Suppressor macrophage treated with lipopolysaccharide for 1 hour (primary cell): ENCODE measurements at places on chromosomes 7 and 10.

- DNase-seq = no peak
These were observed 19.3 kb upstream of the SRRM3 start for GRCh38 chr7:76182225-76182960.

DNA sequence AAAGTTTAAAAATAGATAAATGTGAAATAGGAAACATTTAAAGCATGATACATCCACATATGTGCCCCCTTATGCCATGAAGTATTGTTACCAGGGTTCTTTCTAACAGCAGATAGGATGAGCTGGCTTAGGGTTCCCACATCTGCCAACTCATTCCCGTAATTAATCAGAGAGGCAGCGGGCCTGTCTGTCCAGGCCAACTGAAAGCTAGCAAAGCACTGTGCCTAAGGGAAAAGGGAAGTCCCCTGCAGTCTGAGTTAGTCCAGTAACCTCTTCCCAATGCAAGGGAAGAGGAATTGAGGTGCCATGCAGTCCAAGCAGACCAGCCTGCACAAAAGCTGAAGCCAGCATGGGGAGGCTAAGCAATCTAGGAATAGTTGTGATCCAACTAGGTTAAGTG is 18.3 kb upstream of the ZC3HAV1L start:
- peak; percentile 53 for DNase-seq

- no peak for DNase-seq
These were observed 129.8 kb upstream of the JCAD start for GRCh38 chr10:30189238-30189580.

DNA sequence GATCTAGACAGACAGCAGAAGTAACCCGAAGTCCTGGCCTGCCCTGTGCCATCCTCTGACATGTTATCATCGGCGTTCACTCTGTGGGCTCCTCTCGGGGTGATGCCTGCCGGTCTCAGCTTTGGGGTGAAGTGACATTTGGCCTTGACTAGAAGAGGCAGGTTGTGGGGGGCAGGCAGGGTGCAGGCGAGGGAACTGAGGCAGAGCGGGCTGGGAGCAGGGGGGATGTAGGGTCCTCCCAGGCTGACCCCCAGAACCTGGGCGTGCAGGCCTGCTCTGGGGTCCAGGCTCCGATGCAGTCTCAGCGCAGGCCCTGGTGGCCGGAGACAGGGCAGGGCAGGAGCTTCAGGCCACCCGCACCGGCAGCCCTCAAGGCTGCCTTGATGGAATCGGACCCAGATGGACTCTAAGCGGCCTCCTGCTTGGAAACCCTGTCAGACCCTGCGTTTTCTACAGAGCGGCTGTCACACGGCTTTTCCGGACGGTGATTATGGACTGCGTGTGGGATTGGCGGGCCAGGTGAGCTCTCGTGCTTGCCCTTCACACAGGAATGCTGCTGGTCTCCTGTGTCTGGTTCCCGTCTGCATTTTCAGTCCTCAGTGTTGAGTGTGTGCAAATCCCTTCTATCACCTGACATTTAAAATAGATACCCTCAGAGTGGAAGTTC is 842 bp upstream of the JAKMIP3 start:
- no peak for DNase-seq

DNA sequence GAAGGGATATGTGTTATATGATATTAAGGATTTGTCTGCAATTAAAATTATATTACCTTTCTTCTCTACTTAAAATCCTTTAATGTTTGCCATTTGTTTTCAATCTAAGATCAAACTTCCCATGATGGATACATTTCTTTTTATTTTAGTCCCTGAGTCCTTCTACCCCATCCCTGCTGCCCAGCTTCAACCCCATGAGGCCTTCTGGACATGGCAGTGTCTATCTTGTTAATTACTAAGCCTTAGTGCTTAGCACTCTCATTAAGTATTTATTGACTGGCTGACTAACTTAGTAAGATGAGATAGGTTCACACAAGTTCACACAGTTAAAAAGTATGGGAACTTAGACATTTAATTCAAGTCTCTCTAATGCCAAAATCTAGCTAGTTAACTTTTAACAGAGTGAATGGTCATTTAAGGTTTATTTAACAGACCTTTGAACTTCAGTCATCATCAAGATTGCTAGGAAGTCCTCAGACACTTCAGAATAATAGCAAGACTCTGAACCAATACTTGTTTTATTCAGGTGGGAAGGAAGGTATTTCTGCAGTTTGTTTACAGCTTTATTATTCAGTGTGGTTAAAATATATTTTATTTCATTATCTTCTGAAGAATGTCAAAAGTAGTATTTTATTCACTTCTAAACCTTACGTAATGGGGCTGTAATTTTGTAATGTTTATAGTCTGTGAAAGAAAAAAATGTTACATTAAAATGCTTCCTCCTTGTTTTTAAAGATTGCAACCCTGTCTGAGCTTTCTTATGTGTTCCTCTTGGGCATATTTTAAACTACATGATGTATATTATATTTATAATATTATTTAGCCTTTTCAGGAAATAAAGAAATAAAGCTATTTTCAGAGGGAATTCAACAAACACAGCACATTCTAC is 848.9 kb downstream of the REEP3 start:
- no peak for DNase-seq

GRCh38 chr7:149845257-149845980 is 7.2 kb downstream of the ZNF862 start:
- peak; percentile 9 for DNase-seq

DNA sequence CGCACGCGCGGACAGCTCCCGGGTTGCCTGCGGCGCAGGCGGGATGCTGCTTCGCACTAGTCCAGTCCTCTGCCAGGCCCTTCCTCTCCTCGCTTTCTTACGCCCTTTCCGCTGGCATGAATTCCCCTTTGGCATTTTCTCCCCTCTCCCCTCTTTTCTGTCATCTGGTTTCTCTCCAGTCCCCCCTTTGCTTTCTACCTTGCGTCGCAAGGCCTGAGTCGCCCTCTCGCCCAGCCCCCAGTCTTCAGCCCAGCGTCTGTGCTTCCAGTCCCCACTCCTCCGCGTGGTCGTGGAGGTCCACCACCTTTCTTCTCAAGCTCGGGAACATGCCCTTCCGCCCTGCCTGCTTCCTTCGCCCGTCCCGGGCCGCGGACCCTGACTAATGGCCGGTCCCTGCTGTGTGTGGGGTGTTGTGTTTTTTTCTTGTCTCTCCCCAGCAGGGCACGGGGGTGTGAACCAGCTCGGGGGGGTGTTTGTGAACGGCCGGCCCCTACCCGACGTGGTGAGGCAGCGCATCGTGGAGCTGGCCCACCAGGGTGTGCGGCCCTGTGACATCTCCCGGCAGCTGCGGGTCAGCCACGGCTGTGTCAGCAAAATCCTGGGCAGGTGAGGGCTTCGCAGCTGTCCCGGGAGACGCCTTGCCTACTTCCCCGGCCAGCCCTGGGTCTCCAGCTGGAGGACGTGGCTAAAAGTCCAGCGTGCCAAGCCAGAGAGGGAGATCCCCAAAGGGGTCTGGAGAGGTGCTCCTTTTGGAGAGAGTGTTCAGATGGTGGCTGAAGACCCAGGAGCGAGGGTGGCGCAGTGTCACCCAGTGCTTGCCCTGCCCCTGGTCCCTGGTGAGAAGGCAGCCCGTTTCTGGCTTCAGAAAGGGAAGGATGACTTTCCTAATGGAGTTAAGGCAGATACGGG is 4.2 kb downstream of the PAX2 start:
- no peak for DNase-seq

DNA sequence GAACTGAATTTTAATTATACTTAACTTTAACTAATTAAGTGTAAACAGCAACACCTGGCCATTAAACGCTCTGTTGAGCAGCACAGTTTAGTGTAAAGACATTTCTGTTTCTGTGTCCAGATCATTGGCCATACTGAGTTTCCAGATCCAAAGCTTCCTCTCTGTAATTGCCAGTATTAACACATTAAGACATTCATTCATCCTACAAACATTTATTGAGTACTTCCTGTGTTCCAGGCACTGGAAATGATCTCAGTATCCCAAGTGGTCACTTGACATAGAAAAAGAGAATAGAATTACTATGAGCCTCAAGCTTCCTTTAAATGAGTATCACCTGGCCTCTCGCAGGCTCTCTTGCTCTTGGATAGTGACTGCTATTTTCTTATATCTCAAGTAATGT is 618.1 kb downstream of the SORCS3 start:
- DNase-seq = no peak

- DNase-seq = no peak
These were observed 200.7 kb upstream of the NPSR1 start for GRCh38 chr7:34457329-34457728.

GRCh38 chr7:127383123-127383835 is 9.2 kb downstream of the ZNF800 start:
- peak; percentile 42 for DNase-seq

DNA sequence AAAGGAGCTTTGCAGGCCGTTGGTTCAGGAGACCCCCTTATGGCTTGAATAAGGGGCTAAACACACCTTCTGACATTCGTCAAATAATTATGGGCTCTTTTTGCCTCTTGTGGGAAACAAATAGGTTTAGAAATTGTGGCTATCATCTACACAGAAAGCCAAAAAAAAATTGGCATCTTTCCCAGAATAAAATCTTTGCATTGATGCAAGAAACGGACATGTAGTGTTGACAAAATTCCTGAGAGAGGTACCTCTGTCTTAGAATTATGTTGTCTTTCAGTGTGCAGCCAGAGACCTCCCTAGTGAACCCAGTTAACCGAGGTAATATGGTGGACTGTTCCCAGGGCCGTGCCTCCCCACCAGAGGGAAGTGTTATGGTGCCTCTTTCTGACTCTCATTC is 283.9 kb downstream of the SDHAF3 start:
- no peak for DNase-seq

DNA sequence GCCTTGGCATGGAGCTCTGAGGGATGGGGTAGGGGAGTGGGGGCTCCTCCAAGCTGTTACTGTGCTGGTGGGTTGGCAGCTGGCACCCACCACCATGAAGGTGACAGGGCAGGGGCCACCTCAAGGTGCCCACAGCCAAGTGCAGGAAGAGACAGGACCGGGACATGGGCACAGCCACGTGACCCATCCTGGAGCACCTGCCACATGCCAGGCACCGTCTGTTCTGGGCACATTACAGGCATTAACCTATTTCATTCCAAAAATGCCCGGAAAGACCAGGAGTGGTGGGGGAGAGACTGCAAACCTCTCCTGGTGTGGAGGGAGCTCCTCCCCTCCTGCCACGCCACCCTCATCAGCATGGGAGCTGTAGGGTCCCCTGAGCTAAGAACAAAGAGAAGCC is 56.7 kb downstream of the CAMK2B start:
- no peak for DNase-seq

- DNase-seq = no peak
These were observed 966.4 kb downstream of the GRM8 start for GRCh38 chr7:126286317-126286716.

DNA sequence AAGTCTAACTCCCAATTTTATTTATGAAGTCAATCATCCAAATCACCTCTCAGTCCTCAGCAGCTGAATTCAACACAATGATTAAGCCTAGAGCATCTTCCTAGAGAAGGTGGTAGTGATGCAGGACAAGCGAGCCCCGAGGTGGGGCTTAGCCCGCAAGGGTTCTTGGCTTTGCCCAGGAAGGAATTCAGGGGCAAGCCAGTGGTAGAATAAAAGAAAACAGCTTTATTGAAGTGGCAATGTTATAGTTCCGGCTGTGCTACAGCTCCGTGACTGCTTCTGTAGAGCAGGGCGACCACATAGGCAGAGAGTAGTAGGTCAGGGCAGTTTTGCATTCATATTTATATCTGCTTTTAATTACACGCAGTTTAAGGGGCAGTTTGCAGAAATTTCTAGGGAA is 18.1 kb downstream of the IL2RA start:
- DNase-seq = no peak

DNA sequence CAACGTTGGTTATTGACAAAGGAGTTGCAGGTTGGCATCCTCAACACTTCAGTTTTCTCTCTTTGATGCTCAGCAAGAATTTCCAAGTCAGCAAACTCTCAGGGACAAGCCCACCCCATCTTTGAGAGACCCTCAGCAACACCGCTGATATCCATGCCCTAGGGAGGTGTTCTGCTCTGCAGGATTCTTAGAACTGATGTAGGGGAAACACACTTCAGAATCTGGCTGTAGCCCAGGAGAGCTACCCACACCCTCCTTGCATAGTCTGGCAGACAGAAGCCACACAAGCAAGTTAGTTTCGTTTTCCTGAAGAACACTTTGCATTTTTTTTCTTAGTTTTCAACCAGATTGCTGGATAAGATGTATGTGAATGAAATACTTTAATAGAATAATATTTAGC is 822 bp downstream of the SAMD9L start:
- peak; percentile 61 for DNase-seq

DNA sequence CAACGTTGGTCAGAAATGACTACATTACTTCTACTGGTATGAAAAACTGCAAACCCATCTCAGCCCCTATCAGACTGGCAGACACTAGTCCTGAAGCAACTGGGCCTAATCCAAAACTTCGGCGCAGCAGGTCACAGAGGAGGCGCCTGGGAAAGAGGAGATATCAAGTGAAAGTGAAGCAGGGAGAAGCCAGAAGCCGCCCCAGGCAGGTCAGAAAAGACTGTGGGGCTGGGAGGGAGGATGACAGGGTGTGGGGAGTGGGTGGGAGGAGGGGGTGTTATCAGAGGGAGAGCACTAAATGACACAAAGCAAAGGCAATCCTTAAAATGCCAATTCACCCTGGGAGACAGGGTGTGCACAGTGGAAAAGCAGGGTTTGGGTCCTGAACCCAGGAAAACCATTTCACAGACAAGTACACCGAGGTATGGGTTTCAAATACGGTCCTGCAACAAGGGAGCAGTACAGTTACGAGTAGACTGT is 731 bp downstream of the CHCHD3 start:
- DNase-seq = peak; percentile 34

GRCh38 chr10:63711361-63711760 is 190.2 kb downstream of the REEP3 start:
- DNase-seq = no peak

- no peak for DNase-seq
These were observed 490.5 kb upstream of the ANKRD30A start for GRCh38 chr10:36634916-36635315.
